Placental epithelial cell (primary cell): ENCODE measurements at places on chromosomes 2 and 18. TPM values are rescaled to one million over a fixed set of nuclear protein-coding genes. Genes with fewer than 3 reads are reported as not detected.

Gene SLC16A14
- total RNA-seq, result 0.11 and 0.39 TPM in 2 replicates

Gene TRABD2A
- total RNA-seq, result 0.54 and 2.4 TPM in 2 replicates

Gene VWA3B
- total RNA-seq, result 0.11 and 0.79 TPM in 2 replicates

Gene GCA
- 5.9 and 8.4 TPM in 2 replicates for total RNA-seq

Gene TSGA10
- total RNA-seq, result 2.9 and 6.7 TPM in 2 replicates

Gene ARHGAP28
- 3.1 and 8.8 TPM in 2 replicates for total RNA-seq
